ENCODE measurements at places on chromosomes 6 and 20.

- no peak for DNase-seq
These were observed 10.8 kb downstream of the STX16 start for GRCh38 chr20:58661598-58662473.

GRCh38 chr20:1632178-1632577 is 12.4 kb upstream of the SIRPB1 start:
- DNase-seq = no peak

GRCh38 chr6:116568821-116569755 is 2.2 kb upstream of the RWDD1 start:
- DNase-seq = no peak

DNA sequence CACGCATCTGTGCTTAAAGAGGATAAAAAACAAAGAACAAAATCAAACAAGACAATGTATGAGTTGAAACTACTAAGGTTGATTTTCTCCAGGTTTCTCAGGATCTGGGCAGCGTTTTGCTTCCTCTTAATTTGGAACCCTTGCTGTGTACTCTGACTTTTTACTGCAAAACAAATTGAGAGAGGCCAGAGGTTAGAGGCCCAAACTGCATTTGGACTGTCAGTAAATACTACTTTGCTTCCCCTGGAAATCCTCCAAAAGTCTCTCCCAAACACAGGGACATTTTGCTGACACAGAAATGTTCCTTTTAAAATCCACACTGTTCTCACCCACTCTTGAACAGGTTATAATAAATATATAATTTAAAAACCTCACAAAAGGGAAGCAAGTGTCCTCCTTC is 1.1 kb downstream of the ARG1 start:
- DNase-seq = no peak

DNA sequence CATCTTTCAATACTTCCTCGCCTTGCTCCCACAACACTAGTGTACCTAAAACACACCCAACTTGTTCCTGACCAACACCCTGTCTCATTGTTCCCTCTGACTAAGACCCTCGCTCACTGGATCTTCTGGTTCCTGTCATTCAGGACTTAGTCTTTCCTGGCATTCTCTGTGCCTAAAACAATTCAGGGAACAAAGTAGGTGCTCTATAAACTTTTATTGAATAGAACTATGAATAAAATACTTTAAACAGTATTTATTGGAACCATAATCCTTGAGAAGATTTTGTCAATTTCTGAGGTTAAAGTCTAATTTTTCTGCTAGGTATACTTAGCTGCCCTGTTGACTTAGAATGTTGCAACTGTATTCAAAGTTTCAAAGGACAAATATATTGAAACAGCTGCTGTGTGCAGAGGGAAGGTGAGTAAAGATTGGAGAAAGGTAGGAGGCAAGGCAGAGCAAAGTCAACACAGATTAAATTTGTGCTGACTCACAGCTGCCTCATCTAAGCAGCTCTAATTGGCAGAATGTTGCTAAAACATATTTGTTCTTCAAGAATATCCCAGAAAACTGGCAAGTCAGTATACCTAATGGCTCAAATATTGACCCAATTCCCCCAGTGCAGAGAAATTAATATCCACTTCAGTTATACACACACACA is 37.6 kb downstream of the GSTA2 start:
- DNase-seq = peak; percentile 7

- DNase-seq = no peak
These were observed 31.6 kb upstream of the CCN2 start for GRCh38 chr6:131982740-131983259.

DNA sequence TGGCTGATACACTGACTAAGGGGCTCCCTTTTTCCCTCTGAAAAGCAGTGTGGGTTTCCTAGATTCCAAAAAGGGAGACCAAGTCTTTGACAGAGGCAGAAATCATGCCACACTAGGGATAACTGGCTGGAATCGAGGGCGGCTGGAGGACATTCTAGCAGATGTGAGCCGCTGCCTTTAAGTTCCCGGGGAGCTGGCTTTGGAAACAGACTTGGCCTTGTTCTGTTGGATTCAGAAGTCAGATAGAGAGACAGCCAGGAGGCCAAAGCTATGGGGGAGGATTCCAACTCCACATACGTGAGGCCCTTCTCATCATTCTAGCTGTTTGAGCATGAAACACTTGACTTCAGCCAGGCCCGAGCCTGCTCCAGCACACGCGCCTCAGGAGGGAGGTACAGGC is 109.9 kb upstream of the FOXC1 start:
- DNase-seq = no peak

GRCh38 chr20:32189691-32190615 is 17.6 kb downstream of the PLAGL2 start:
- no peak for DNase-seq

DNA sequence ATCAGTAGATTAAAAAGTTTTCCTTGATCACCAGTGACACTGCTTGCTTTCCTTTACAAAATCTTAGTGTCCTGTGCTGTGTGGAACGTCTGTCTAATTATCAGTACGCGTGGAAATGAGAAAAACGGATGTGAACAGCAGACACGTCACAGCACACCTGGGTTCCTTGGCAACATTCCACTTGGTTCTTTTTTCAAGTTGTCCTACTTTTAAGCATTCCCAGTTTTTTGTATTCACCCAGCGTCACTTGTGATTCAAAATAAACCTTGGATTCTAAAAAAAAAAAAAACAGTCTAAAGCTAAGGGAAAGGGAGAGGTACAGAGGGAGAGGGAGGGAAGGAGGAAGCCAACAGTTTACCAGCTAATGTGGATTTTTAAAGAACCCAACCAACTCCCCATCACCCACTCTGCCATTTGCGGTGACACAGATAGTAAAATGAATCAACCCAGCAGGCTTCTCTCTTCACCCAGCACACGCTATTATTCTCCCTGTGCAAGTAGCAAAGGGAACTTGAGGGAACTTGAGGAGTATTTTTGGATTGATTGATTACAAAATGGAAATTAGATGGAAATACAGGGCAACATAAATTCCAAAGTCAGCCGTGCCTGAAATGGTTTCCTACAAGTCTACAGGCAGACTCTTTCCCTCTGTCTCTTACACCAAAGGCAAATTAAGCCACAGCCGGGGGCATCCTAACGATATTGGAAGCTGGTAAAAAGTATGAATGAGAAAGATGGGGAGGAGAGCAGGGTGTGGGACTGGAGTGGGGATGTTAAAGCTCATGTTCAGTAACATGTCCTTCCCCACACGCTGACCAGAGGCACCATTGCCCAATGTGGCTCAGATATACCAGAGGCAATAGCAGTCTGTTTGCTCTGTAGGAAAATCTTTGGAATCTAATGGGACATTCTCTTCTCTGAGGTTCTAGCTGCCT is 129.8 kb downstream of the SASH1 start:
- no peak for DNase-seq

DNA sequence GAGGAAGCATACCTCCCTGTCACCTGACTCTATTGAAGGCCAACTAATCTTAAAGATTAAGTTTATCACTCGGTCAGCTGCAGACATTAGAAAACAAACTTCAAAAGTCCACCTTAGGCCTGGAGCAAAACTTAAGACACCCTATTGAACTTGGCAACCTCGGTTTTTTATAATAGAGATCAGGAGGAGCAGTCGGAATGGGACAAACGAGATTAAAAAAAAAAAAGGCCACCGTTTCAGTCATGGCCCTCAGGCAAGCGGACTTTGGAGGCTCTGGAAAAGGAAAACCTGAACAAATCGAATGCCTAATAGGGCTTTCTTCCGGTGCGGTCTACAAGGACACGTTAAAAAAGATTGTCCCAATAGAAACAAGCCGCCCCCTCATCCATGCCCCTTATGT is 7.2 kb upstream of the PRR18 start:
- no peak for DNase-seq

DNA sequence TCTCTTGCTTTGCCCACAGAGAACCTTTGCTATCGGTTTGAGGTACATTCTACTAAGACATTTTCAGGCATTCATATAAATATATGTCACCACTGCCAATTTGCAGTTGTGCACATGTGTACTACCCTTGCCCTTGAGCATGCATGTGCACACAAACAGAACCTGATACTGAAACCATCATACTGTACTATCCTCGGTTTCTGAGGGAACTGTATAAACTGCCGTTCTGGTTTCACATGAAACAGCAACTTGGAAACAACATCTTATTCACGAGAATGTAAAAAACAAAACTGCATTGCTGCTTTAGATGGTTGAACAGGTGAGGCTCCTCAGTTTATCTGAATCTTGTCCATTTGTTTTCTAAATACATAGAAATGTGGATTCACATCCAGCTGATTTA is 151.2 kb upstream of the TMEM170B start:
- no peak for DNase-seq

GRCh38 chr6:156992020-156992804 is 215.0 kb downstream of the ARID1B start:
- DNase-seq = peak; percentile 4

GRCh38 chr6:101203664-101204063 is 189.8 kb upstream of the GRIK2 start:
- no peak for DNase-seq

DNA sequence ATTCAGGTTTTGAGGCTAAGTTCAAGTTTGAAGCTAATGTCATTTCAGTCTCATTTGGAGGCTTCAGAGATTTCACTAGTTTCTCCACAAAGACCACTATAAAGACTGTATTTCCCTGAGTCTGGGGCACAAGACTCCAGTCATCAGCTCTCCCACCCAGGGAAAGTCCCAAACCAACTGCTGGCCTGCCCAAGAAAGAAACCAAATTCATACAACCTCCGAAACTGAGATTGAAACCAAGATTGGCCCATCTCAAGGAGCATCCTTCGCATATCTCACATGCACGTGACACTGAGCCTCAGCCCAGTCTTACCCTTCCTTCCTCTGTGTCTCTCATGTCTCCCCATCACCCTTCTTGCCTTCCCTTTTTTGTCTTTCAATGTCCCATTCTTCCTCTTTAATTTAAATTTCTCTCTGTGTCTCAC is 3.5 kb upstream of the LTA start:
- no peak for DNase-seq

DNA sequence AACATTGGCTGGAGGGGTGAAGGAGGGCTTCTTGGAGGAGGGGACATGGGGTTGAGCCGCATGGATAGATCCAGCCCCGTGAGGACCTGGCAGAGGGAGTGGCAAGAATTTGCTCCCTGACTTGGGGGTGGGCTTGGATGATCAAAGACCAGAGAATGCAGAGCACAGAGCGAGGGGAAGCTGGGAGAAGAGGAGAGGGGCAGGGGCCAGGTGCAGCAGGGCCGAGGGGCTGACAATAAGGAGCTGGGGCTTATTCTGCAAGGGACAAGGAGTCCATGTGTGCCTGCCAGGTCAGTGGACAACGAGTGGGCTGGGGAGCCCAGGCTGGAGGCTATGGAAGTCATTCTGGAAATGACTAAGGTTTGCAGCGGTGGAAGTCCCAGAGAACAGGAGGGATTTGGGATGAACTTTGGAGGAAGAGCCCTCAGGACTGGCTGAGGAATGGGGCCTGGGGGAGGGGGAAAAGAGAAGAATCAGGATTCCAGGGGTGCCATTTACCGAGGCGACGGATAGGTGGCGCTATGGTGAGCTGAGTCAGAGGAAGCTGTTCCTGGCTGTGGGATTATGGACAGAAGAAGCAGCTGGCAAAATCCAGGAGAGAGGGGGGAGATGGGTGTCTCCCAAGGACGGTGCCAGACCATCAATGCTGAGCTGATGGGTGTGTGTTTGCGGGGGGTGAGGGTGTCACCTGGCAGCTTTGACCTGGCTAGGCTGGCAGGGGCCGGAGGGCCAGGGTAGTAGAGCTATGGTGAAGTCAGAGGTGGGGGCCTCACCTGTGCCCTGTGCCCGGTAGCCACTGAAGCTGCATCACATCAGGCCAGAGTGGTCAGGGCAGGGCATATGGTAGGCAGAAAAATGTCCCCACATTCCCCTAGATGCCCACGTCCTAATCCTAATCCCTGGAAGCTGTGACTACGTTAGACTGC is 7.8 kb downstream of the KCNG1 start:
- DNase-seq = peak; percentile 84

- no peak for DNase-seq
These were observed 120.7 kb downstream of the EDN3 start for GRCh38 chr20:59421089-59421488.

GRCh38 chr20:13147971-13148370 is 73.1 kb upstream of the ISM1 start:
- no peak for DNase-seq

- DNase-seq = peak; percentile 90
These were observed at the start of gene ZSCAN9 for GRCh38 chr6:28225056-28225834. Gene ZSCAN9 (plus strand): TSS chr6:28225275. CDS start chr6:28227085, 1,810 bp downstream.

DNA sequence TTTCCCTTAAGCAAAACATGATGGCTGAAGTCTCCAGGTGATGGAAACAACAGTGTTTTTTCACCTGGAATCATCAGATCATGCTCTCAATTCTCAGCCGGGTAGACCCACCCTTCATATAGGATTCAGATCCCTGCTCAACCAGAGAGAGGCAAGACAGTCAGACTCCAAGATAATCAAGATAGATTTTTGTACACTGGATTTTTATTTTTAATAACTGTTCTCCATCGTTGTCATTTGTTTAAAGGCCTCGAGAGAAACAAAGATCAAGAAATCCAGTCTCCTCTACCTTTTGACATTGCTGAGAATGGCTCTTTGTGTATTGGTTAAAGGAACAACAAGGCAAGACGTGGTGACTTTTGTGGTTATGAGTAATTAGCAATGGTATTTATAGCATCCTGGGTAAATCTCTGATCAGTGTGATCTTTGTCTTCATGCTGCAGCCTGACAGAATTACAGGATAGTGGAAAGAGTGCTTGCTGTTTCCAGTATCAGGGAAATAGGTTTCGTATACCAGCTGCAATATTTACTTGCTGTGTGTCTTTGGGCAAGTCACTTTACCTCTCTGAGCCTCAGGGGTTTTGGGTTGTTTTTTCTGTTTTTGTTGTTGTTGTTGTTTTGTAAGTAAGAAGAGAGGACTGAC is 29.9 kb downstream of the ID4 start:
- DNase-seq = peak; percentile 51

DNA sequence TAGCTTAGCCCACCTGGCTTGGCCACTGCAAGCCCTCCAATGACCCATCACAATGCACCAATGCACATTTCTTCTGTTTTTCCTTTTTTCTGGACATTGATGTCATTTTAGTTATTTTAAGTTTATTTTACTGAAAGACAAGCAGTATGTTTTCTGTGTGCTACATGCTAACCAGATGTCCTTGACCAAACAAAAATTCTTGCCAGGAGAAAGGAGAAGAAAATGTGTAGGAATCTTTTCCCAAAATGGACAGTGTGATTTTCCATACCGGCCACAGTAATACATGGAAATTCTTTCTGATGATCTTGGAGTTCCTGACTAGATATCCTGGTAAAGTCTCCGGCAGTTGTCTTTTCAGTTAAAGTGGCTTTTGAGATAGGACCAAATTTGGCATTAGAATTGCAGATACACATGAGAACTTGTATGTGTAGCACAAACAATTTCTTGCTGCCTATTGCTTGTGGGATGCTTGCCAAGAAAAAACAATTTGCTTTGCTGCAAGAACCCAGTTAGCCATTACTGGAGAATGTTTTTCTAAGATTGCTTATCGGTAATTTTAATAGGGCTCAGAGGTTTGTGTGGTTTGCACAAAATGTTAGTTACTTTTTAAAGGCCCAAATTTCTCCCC is 696.5 kb upstream of the CITED2 start:
- no peak for DNase-seq

DNA sequence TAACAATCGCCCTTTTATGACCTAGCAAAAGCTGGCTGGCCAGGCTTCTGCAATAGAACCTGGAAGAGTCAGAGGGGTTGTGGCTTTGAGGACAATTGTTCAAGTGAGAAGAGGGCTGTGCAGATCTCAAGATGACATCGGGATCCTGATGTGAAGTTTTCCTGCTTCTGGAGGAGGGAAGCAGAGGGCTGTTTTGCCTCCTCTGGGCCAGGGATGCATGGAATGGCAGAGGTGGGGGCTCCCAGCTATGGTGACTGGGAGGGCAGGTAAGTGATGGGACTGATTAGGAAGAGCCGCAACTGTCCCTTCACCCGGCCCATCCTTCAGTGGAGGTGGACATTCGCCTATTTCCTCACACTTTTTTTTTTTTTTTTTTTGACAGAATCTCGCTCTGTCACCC is 43.4 kb upstream of the BLCAP start:
- no peak for DNase-seq
